ENCODE measurements at places on chromosomes 16 and 17. TPM values are rescaled to one million over a fixed set of nuclear protein-coding genes. Genes with fewer than 3 reads are reported as not detected.

- DNase-seq = no peak
Observed at GRCh38 chr16:10114409-10114808, 67.8 kb downstream of the GRIN2A start.

DNA sequence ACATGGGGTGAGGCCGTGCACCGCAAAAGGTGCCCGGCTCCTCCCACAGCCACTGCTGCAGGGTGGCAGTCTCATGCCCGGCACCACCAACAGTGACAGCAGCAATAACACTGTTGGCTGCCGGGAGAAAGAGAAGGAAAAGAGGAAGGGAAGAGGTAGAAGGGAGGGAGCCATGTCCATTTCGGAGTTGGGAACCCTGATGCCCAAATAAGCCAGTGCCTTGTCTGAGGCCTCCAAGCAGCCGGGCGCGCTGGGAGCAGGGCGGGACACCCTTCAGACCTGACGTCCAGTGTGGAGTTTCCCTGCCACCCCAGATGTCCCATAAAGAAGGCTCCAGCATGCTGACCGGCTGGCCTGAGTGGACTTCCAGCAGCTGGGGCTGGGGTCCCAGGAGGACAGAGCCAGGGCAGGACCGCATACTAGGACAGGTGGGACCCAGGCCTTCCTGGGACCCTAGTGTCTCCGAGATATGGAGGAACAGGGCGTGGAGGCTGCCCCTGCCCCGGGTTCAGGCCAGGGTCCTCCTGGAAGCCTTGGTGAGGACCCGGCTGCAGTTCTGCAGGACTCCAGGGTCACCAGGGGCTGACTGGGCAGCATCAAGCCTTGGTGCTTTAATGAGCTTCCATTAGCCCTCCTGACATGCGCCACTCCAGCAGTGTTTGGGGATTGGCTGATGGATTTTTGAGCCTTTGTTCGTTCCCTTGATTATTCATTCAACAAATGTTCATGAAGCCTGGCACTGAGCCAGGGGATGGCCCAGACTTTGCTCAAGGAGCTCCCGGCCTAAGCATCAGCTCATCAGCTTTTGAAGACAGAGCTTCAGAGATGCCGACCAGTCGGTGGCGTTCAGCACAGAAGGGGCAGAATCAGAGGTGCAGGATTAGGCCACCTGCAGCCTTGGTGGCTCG lies 223.6 kb upstream of the CIBAR2 start:
- DNase-seq = no peak

GRCh38 chr16:4218202-4218601 lies 23.7 kb downstream of the SRL start:
- no peak for DNase-seq

DNA sequence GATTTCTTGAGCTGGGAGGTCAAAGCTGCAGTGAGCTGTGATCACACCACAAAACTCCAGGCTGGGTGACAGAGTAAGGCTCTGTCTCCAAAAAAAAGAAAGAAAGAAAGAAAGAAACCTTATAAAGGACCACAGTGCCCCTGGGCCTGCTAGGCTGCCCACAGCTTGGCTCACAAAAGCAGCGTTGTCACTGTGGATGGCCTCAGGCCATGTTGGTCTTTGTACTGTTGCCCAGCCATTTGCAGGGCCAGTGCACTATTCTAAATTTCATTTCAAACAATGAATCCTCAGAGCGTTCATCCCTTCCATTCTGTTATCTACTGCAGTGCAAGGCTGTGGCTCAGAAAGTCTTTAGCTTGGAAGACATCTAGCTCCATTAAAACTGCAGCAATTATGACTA lies 208.4 kb downstream of the SLC39A11 start:
- no peak for DNase-seq

GRCh38 chr17:80270836-80271235 lies 10.2 kb downstream of the RNF213 start:
- DNase-seq = no peak

Gene ZNF319
- 15.0 TPM for total RNA-seq

- DNase-seq = no peak
Observed at GRCh38 chr16:17351441-17352035, 119.2 kb downstream of the XYLT1 start.

GRCh38 chr17:20302246-20302917 lies 165.0 kb downstream of the LGALS9B start:
- DNase-seq = no peak

DNA sequence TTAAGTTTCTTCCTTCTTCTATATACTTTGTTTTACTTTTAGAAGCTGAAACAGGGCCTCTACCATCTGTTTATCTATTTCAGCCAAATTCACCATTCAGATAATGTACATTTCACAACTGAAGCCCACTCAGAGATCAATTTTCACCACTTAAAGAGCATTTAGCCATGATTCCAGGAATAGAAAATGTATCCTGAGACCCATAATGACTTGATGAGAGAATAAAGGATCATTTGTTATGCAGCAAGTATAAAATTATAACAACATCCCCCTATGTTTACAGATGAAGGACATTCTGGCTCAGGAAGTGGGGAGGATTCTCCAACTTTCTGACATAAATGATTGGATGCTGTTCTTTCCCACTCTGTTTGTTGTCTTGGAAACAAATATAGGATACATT lies 962.1 kb upstream of the EEF2KMT start:
- no peak for DNase-seq

DNA sequence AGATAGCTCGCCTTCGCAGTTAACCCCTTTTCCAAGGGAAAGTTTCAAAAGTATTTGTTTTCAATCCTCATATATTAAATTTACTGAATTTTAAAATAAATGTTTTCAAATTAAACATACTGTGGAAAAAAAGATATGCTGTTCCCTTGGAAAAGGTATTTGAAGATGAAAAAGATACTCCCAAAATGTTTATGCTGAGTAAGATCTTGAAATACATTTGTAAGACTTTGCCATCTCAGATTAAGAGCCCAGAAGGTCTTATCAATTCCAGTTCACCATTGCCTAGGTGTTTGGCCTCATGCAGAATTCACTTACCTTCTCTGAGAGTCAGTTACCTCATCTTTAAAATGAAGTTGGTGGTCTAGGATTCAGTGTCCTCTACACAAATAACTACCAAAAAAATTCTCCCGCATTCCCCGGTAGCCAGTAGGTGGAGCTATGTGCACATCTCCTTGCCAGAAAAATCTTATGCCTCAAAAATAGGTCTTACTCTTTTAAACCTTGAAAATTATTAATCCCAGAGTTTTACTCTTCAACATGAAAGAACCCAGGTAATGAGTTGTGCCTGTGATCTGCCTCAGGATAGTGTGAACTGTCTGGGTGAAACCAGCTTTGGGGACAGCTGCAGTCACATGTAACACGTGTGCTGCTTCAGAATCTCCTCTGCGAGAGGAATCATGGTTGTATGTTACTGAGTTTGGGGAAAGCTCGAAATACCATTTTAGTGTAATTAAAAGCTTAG lies 178.3 kb downstream of the MRTFB start:
- DNase-seq = peak; percentile 66

GRCh38 chr17:58513267-58513964 lies 1.0 kb downstream of the MTMR4 start:
- DNase-seq = peak; percentile 57

DNA sequence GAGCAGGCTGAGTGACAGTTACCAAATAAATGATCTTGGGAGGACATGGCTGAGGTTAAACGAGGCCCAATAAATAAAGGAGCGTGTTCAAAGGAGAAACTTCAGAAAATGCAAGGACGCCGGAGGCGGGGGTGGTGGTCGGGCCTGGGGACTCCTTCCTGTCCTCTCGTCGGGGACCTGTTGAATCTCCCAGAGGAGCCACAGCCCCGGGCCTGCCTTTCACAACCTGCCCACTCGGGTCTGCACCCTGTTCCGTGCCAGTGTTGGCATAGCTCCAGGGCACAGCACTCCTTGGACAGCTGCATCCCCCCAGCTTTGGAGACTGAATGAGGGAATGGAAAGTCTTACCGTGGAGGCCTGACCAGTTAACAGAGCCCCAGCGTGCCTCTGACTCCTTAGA lies 8.1 kb upstream of the TBX4 start:
- DNase-seq = no peak

DNA sequence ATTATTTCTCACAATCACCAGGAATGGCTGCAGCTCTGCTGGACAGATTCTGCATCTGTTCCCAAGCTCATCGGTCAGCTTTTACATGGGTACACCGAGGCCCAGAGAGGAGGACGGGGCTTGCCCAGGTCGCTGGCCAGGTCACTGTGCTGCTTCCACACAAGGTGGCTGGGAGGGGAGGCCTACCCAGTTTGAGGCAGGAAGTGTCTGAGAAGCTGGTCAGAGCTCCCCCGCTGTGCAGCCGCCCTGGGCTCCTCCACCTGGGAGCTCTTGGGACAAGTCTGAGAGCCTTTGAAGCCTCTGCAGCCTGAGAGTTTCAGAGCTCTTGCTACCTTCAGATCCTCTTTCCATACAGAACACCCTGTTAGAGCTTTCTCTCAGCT lies 143.3 kb downstream of the CLEC16A start:
- no peak for DNase-seq

DNA sequence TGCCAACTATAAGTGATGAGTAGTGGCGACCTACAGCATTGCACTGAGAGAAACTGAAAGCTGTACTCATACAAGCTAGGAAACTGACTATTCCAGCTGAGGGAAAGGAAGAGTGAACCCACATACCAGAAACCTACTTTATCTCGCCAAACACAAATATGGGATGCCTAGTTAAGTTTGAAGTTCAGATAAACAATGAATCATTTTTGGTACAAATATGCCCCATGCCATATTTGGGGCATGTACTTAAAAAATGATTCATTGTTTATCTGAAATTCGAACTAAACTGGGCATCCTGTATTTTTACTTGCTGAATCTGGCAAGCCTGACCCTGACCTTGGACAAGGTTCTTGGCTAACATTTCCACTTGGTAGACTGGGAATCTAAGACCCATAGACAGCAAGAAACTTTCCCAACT lies 527.8 kb upstream of the PSMD7 start:
- DNase-seq = no peak

Gene KCNJ2
- total RNA-seq = not detected

Gene TNP2
- total RNA-seq = not detected

Gene MYH8
- not detected for total RNA-seq

- no peak for DNase-seq
Observed at GRCh38 chr17:63448655-63449054, 2.5 kb upstream of the CYB561 start.

GRCh38 chr17:29043539-29044145 lies 701 bp downstream of the PIPOX start:
- no peak for DNase-seq

DNA sequence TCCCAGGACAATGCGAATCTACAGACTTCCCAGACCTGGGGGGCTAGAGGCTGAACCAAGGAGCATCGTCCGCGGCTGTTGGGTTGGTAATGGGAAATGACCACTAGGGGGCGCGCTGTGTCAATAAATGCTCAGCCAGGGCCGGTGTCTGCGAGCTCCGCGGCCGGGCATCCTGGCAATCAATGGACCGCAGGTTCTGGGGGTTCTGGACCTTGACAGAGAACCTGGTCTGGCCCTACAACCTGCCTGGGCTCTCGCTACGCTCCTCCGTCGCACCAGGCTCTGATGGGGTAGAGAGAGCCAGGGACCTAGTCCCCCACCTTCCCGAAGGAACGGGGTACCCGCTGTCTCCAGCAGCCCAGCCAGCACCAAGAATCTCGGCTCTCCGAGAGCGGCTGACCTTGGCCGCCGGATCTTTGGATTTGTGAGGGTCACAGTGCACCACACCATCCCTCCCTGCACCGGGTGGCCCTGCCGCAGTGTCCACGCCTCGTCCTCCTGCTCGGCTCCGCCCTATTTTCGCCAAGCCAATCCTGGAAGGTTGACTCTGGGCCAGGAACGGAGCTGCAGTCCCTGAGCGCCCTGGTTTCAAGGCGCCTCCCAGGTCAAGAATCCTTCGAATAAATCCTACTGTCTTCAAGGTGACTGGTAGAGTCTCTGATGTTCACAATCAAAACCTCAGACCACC lies 20.4 kb upstream of the BEAN1 start:
- peak; percentile 88 for DNase-seq

- peak; percentile 39 for DNase-seq
Observed at GRCh38 chr17:35489944-35490343, 41.4 kb upstream of the SLFN13 start.

GRCh38 chr17:72697602-72698146 lies 394.8 kb downstream of the SLC39A11 start:
- DNase-seq = no peak

DNA sequence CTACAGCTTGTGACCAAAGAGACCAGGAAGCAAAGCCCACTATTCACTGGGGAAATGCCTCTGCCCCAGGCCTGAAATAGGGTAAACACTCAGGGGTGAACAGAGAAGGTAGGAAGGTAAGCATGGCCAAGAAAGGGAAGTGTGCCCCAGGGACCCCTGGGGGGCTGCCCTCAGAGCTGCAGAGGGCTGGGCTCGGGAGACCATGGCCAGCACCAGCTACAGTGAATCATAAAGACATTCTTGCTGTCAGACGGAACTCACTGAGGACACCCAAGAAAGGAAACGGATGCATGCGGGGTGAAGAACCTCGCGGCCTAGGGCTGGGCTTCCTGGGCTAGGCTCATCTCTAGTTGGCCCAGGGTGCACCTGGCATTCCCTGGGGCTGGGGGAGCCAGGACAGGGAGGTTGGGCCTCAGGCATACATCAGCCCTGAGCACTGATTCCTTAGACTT lies 9.6 kb downstream of the HIC1 start:
- peak; percentile 48 for DNase-seq

Gene CHTF18
- 76.1 TPM for total RNA-seq
